ENCODE measurements at places on chromosomes 2 and 18.

DNA sequence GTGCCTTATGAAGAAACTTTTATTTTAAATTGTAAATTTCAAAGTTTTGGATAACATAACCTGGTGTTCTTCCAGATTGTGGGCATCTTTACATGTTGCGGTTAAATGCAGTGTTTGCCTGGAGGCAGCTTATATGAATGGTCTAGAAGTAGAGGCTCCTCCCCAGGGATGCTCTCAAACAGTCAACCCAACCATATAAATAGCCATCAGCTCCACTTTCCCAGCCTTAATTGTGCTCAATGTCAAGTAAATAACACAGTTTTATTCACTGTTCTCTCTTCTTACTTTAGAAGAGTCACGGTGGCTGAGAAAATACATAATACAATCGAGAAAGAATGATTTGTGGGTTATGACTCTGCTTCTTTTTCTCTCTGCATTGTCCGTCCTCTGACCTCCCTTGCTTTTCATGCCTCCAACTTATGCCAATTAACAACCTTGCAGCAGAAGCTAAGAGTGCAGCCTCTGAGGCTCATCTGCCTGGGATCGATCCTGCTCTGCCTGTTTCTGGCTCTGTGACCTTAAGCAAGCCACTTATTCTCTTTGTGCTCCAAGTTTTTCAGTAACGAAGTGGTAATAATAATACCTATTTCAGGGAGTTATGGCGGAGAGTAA is 100.3 kb downstream of the DAW1 start:
- no peak for DNase-seq

GRCh38 chr2:101842471-101842870 is 145.0 kb downstream of the MAP4K4 start:
- no peak for DNase-seq

- DNase-seq, result no peak
Measured at GRCh38 chr2:217357886-217358620, 498.2 kb upstream of the TNP1 start.

GRCh38 chr2:120736624-120737339 is 1.1 kb downstream of the GLI2 start:
- no peak for DNase-seq

- no peak for DNase-seq
Measured at GRCh38 chr2:145546091-145546490, 1026.2 kb upstream of the ZEB2 start.

DNA sequence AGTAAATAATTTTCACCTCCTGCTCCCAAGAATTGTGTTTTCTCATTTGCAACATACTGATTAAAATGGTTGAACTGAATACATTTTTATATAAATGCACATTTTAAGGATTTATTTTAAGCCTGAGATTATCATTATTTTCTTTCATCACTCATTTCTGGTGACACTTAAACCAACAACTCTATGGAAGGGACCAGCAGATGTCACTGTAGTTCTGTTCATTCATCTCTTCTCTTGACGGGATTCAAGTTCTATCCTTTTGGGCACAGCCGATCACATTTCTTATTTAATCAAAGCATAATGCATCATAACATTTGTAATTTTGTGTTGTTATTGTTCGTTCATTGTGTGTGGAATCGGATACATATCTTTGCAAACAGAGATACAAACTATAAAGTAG is 417.9 kb downstream of the HRH4 start:
- DNase-seq, result no peak

DNA sequence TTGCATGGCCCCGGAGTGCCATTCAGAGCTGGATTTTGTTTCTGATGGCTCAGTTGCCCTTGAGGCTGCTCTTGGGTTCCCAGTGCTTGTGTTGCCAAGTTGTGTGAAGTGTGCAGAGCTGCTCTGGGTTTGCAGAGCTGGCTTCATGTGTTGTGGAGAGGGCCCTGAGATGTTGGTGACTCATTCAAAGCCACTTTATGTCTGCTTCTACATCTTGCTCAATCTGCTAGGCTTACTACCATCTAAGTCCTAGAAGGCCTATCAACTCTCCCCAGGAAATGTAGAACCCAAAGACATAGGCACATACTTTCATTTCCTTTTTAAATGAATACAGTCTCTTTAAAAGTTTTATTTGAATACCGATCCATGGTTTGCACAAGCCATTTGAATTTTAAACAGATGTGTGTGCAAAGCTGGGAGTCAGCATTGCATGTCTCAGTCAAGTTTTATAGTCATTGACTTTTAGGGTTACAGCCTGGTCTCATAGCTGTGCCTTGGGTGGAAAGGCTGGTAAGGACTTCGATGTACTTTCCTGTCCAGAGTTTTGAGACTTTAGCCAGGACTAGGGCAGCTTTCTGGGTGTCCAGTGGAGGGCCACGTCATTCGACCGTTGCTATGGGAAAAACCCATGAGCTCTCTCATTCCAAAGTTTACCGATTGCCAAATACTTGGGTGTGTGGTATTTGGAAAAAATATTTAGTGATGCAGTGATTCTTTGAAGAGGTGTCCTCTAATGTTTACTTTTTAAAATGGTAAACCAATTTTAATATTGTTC is 105.0 kb downstream of the LTBP1 start:
- DNase-seq, result no peak

DNA sequence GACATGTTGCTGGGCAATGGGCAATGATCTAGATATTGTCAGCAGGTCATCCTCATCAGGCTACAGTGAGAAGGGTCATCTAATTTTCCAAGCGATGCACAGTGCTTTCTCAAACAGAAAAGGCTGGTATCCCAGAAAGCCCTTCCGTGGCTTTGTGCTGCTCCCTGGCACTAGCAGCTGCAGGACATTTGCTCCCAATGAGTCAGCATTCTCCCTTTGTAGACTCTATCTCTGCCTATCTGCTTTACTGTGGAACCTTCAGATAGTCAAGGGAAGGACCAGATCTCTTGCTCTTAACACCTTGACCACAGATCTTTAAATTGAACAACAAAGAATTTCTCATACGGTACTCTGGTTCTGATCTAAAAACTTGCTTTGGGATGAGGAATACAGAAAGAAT is 101.4 kb downstream of the CDH2 start:
- no peak for DNase-seq

- no peak for DNase-seq
Measured at GRCh38 chr2:7837237-7837760, 844.6 kb upstream of the ID2 start.
